GM04503 (cell line): ENCODE measurements at places on chromosomes 1 and 21.

DNA sequence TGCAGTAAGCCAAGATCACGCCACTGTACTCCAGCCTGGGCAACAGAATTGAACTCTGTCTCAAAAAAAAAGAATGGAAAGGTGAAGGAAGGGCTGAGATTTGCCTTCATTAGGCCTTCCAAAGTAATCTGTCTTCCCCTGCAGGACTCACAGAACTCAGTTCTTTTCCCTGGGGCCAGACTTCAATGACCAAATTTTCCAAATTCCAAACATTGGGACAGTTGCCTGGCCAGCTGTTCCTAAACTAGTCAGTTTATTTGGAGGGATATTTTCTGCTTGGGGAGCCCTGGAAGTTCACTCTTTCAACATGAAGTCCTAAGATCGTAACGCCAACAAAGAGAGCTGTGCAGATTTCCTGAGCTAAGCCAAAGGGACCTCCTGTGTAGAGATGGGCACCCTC lies 5.4 kb upstream of the DEDD start:
- DNase-seq = no peak

DNA sequence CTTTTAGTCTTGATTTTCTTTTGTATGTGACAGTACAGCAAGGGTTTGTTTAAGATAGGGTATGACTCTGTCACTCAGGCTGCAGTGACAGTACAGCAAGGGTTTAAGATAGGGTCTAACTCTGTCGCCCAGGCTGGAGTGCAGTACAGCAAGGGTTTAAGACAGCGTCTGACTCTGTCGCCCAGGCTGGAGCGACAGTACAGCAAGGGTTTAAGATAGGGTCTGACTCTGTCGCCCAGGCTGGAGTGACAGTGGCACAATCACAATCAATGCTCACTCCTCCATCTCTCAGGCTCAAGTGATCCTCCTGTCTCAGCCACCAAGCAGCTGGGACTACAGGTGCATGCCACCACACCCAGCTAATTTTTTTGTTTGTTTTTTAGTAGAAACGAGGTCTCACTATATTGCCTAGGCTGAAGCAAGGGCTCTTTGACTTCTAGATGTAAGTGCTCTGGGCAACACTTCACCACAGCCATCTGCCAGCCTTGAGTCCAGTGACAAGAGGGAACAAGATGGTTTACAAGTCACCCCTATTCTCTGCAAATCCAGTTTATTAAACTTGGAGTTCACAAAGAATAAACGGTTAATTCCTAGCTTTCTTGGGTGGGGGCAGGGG lies 965 bp upstream of the SH2D5 start:
- DNase-seq = no peak

DNA sequence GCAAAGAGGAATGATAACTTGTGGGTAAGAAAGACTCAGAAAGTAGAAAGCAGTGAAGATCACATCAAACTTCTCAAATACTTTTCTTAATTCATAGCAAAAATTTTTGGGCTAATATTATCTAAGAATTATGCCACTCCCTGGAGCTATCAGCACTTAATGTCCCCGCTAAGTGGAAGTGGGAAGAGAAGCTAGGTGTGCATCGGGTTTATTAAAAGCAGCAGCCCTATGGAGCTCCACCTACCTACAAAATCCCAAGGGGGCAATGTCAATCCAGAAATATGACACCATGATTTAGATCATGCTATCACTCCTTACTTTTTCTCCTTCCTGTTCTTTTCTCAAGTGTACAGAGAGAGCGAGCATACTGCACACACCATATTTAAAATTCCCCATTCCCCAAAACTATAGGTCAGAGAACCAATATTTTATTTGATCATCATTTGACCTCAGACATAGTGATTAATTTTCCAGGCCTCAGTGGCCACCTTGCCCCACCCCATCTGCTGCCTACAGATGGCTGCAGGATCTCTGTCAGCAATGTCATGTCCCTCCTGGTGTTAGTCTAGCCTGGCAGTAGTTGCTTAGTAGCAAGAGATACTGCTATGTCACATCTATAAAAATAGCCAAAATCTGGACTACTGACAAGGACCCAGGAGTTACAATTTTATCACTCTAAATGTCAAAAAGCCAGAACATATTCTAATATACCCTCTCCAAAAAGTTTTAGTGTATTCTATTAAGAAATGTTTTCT lies 66.6 kb downstream of the MAP3K21 start:
- DNase-seq = no peak

DNA sequence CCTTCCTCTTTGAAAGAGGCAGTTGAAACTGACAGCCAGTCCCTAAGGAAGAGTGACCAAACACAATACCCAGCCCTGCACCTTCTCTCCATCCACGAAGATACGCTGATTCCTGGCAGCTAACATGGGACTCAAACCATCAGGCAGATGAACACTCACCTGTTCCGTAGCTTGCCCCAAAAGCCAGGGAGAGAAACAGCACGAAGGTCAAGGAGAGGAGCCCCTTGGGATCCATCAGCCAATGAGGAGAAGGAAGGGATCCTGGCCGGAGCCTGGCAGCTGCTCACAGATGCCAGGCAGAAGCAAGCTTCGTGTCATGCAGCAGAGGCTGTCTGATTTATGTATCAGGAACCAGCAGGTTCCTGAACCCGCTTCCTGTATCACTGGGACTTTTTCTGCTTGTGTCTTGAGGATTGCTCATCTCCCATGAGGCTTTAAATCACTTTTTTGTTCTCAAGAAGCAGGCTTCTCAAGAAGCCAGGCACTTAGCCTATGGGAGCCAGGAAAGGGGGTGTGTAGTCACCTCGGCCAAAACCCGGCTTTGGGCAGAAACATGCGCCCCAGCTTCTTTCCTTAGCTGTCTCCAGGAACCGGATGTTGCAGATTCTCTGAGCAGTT lies at the start of gene SLAMF1:
Gene SLAMF1, minus strand, starts transcription at position 334 of the 618 bp plus-strand sequence. Its CDS starts 99 bp downstream, at position 235.
- no peak for DNase-seq

DNA sequence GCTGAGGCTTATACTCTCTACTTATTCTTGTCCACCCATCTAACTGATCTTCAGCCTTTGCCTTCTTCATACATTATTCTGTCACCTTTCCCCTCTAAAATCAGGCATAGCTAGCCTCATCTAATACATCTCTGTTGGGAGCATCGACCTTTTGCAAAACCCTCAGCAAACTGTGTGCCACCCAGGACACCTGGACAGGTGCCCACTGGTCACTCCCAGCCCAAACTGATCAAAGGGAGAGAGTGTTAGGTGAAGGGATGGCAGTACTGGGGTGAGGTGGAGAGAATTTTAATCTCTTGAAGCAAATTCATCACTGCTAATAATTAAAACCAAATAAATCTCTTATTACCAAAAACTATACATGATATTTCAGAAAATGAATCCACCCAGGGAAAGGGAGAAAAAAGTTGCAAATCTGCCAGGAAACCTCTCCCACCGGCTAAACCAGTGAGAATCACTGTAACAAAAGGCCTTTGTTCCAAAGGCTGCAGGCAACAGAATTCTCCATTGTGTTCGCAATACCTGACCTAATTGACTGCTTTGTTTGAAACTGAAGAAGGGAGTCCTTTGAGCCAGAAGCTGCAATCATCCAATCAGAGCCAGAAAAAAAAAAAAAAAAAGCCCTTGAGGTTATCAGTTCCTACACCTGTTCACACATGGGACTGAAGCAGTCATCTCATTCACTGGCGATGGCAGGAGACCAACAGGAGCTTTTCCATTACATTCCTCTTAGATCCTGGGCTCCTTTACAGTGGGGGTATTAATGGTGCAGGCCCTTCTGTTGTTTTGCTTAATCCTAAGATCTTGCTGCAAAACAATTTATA lies 172.6 kb downstream of the APP start:
- no peak for DNase-seq

- DNase-seq = no peak
These were observed 89.8 kb upstream of the KCNE2 start for GRCh38 chr21:34274001-34274400.

GRCh38 chr1:51922040-51922439 lies 43.5 kb upstream of the NRDC start:
- DNase-seq = no peak

- DNase-seq = no peak
These were observed 112.0 kb upstream of the CHRM3 start for GRCh38 chr1:239274242-239274830.

DNA sequence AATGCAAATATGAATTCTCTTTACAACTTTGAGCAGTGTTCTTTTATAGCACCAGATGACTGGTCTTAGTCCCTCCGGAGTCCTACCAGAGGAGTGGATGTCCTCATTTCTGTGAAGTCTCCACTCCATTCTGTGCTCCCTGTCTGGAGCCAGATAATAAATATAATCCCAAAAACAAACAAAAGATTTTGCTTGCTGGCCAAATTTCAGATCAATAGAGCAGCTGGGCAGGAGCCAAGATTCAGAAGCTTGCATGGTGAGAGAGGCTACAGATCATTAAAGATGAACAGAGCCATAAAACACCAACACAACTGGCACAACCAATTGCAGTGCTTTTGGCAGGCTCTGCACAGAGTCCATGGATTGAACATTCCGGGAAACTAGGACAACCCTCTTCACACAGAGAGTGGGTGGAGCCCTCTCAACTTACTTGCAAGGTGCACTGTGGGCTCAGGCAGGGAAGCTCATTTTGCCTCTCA lies 231.5 kb upstream of the SNX7 start:
- DNase-seq = no peak

DNA sequence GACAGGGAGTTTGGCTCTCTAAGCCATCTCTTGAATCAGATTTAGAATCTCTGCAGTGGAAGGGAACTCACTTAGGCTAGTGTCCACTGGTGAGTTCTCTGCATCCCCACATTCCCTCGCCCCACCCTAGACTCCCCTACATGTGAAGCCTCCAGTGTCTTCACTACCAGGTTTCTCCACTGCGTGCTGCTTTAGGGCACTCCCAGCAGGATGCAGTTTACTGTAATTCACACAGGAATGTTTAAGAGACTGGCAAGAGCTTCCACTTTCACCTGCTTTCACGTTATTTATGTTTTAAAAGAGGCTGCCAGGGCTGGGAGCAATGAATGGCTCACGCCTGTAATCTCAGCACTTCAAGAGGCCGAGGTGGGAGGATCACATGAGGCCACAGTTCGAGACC lies 60.2 kb downstream of the KAZN start:
- no peak for DNase-seq

- DNase-seq = no peak
These were observed 62.6 kb upstream of the ATP2B4 start for GRCh38 chr1:203564024-203564423.

DNA sequence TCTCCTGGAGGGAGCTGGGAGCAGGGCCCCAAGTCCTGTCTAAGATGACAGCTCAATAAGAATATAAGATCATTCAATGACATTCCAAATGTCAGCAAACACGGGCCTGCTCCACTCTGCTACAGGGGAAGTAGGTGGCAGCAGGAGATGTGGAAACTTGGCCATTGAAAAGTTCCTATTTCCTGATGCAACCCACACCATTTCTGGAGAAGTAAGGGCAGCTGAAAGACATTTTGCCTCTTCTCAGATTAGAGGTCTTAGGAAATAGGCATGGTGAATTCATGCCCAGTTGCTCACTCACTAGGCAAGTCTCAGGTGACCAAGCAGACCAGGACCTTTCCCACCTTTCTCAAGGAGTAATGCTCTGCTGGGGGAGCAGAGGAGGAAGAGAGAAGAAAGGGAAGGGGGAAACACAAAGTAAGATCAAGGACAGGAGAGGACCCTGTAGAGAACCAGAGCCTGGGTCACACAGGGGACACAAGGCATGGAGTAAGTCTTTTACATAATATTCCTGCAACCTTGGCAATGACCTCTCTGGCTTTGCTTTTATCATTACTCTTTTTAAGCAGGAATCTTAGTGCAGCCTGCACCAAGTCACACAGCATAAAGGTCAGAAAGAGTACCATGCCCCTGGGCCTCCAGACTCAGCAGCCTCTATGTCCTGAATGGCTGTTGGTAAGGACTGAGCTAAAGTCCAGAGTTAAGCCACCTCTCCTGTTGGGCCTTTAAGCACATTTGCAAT lies 68.9 kb downstream of the DMAP1 start:
- no peak for DNase-seq

DNA sequence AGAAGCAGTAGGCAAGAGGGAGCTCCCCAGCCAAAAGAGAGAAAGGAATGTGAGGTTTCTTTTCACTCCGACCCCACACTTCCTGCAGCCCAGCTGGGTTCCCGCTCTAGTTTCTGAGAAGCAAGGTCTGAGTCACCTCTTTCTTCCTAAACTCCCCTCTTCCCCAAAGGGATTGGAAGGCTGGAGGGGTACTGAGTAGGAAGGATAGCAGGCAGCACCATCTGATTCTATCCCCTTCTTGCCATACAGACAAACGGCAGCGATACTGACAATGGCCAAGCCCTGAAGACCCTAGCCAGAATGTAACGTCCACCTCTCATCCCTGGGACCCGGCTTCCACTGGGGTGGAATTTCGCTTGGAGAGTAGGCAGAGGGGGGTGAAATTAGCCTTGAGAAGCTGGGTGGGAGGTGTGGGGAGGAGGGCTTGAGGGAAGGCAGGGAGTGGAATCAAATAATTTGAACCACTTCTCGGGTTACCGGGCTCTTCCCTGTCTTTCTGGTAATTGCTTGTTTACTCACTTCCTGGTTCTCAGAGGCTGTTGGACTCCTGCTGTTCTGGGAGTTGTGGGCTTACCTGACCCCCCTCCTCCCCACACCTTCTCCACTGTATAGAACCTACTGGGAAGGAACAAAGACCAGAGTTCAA lies 13.2 kb downstream of the IER5 start:
- no peak for DNase-seq

- DNase-seq = no peak
These were observed 1.4 kb upstream of the S100A16 start for GRCh38 chr1:153614189-153614900.

DNA sequence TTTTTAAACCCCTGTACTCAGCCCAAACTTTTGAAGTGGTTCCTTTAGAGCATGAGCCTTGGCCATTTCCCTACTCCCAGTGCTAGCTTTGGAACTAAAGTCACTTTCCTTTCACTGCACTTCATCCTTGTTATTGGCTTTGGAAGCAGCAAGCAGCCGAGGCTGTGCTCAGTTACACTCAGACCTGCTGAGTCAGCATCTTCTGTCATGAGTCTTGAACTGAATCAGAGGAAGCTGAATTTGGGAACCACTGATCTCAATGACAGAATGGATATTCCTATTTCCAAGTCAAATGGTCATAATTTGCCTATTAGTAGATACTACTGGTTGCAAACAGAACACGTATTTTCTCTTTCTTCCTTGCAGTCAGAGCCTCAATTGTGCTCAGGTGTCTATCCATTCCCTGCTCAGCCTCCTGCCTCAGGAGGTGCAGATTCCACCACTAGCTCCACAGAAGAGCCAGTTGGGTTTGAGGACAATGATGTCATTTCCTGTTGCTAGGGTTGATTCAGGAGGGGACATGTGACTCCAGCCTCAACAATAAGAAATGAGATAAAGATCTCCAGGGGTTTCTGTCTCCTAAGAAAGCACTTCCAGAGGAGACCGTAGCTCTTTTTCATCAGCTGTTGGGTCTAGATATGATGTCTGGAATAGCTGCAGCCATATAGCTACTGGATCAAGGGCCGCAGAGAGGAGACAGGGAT lies 44.9 kb upstream of the NTPCR start:
- DNase-seq = no peak
